ENCODE measurements at places on chromosomes 13 and 19. TPM values are rescaled to one million over a fixed set of nuclear protein-coding genes. Genes with fewer than 3 reads are reported as not detected.

DNA sequence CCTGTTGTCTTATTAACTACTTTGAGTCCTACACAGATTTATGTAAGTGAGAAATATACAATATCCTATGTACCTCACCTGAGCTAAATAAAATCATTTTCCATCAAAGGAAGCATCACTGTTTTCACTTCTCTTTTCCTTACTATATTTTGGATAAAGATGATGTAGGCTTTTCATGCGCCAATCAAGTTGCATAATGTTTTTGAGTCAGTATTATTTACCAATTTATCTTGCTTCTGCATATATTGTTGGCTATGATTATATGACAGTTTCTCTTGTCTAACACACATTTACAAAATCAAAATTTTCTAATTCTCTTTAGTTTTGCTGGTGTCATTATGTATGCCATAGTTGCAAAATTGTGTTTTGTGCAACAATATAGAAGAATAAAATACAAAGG lies 67.9 kb upstream of the FRY start:
- DNase-seq, result no peak

- no peak for DNase-seq
Measured at GRCh38 chr13:86006317-86006716, 207.1 kb upstream of the SLITRK6 start.

The CDX2 gene
- total RNA-seq, result 5.1 TPM

GRCh38 chr19:18310966-18311365 lies 11.9 kb downstream of the LSM4 start:
- DNase-seq, result no peak

The WASF3 gene
- total RNA-seq, result 20.2 TPM

GRCh38 chr13:29429286-29429900 lies 166.1 kb downstream of the SLC7A1 start:
- no peak for DNase-seq

The ERICH6B gene
- not detected for total RNA-seq

DNA sequence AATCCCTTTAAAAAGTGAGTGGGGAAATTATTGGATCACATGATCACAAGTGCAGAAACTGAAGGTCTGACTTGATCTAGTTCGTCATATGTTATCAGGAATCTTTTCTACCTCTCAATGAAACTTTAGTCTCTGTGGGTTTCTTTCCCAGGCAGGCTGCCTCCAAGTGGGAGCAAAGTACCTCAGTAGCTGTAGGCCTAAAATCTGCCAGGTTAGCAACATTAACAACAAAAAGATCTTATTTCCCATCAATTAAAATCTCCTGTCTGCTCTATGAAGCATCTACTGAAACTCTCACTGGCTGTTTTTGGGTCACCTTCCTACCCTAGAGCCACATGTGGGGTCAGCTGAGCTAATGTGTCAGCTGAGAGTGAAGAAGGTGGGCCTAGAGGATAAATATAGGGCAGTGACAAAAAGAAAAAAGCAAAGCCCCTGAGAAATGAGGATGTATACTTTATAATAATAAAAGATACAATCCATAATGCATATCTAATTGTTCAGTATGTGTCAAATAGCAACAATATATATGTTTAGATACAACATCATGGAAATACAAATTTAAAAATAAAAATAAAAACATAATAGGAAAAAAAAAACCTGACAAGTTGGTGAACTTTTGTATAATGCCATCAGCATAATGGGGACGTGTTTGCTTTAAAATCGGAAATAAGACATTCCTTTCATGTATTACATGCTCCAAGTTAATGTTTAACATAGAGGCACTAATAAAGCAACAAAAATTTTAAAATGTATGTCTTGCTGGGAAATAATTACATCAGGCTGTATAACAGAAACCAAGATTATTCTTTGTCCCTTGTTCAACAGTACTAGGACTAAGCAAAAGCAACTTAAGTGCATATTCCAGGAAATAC lies 141.1 kb downstream of the GPC5 start:
- no peak for DNase-seq

GRCh38 chr19:11047866-11048265 lies 41.4 kb upstream of the LDLR start:
- no peak for DNase-seq

Measured in Panc1 (cell line).